ENCODE measurements at places on chromosomes 4 and X. TPM values are rescaled to one million over a fixed set of nuclear protein-coding genes. Genes with fewer than 3 reads are reported as not detected.

ARSJ gene
- total RNA-seq: 11.6 TPM

PDZD4 gene
- 3.1 TPM for total RNA-seq

MAML3 gene
- 6.7 TPM for total RNA-seq

HSD17B10 gene
- 37.2 TPM for total RNA-seq

MAGEA12 gene
- not detected for total RNA-seq

DNA sequence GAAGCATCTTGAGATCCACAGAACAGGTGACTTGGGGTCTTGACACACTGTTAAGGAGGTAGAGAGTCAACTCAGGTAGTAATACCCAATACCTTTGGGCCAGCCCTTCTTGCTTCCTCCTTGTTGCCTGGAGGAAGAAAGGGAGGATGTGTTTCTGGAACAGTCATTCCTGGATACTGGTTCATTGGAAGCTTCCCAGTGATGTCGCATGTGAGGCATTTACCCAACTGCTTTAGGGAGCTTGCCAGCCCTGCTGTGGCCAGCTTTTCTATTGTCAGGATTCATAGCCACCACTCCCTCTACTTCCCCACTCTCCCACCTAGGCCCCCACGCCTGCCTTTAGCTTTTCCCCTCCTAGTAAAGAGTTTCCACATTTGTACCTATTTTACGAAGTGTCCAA lies 310.3 kb upstream of the PRPS2 start:
- no peak for DNase-seq

- DNase-seq: peak; percentile 9
These were observed 13.9 kb downstream of the SCARB2 start for GRCh38 chr4:76199664-76200211.

GRCh38 chr4:84995386-84995785 lies 28.9 kb upstream of the WDFY3 start:
- DNase-seq: no peak

DNA sequence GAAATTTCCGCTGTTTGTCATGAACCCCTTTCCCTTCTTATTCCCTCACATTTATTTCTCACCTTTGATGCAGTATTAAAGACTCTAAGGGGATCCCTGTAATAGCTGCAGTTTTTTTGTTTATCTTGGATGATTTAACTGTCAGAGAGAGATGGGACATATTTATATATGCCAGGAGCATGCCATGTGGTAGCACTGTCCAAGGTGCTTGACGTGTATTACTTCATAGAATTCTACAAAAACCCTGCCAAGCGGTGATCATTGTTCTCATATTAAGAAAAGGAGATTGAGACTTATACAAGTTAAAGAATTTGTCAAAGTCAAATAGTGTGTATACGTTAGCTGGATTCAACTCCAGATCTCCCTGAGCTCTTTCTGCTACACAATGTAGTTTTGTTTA lies 78.2 kb downstream of the SPRY1 start:
- DNase-seq: no peak

GRCh38 chr4:38233727-38234480 lies 273.7 kb downstream of the PTTG2 start:
- DNase-seq: no peak

DNA sequence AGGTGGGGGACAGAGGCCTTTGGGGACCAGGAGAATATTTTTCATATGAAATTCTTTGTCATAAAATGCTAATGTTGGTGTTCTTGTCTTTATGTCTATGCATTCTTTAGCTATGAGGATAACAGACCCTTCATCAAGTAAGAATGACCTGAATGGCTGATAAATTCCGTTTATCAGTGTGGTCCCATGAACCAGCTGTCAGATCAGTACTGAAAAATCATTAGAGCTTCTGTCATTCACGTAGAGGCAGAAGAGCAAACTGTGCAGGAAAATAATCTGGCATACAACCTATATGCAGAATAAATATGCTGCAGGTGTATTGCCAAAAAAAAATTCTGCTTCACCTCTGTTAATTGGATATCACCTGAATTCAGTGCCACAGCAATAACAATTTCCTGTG lies 828.6 kb downstream of the ADGRL3 start:
- no peak for DNase-seq

DNA sequence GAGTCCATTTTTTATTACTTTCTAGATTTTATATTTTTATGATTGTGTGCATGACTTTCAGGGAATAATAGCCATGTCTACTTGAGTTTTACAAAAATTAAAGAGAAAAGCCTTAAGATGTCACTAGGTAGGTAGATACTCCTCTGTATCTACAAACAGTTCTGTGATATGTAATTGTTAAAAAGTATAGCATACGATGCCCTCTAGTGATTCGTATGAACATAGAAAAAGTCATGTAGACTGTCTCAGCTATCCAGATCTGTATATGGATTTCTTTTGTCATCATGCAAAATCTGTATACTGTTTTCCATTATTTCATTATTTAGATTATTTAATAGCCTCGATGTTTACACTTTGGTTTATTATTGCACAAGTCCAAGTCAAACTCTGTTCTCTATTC lies 856.6 kb downstream of the CENPC start:
- no peak for DNase-seq

DNA sequence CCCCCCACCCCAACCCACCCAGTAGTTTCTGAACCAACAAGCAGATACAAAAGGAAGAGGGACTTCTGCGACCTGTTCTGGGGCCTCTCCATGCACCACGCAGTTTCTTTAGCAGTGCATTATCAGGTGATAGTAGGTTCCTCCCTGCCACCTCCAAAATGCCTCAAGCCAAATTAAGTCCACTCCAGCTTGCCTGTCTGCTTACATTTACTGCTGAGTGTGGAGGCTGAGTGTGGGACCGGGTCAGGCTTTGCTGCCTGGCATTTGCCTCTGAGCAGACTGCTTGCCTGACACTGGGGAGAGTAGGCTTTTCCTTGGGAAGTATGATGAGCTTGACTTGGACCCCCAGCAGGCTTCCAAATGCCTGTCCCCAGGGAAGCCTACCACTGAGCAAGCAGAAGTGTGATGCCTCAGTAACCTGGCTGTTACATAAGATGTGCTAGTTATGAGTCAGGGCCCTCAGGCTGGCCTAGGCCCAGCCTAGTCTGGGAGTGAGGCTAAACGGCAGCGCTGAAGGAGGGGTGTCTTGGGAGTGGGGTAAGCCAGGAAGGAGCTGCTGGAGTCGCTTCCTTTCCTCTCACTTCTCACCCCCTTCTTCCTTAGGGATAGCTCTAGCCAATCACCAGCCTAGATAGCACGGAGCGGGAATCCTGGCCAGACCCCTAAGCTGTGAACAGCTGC lies 9.0 kb downstream of the TSC22D3 start:
- peak; percentile 27 for DNase-seq
